IMR-90 (cell line): ENCODE measurements at places on chromosomes 3 and 15. TPM values are rescaled to one million over a fixed set of nuclear protein-coding genes. Genes with fewer than 3 reads are reported as not detected.

The PCOLCE2 gene
- 0.54 and 0.56 TPM in 2 replicates for total RNA-seq

The TGM4 gene
- under 0.01 TPM in 1 of 2 replicates, not detected in the other for total RNA-seq

The GOLGA6L7 gene
- total RNA-seq, result not detected in 2 replicates

The PCSK6 gene
- total RNA-seq, result not detected in 2 replicates

The CLDN11 gene
- total RNA-seq, result 245 and 329 TPM in 2 replicates

The COL6A6 gene
- not detected in 2 replicates for total RNA-seq

The DUOX1 gene
- not detected in 2 replicates for total RNA-seq

The CHDH gene
- total RNA-seq, result under 0.01 and 0.28 TPM in 2 replicates
